ENCODE measurements at places on chromosomes 6 and 20. TPM values are rescaled to one million over a fixed set of nuclear protein-coding genes. Genes with fewer than 3 reads are reported as not detected.

GRCh38 chr6:164926686-164927085 is 382.7 kb downstream of the C6orf118 start:
- no peak overlapping the region for H3K27ac ChIP-seq
- DNase-seq = no peak

DNA sequence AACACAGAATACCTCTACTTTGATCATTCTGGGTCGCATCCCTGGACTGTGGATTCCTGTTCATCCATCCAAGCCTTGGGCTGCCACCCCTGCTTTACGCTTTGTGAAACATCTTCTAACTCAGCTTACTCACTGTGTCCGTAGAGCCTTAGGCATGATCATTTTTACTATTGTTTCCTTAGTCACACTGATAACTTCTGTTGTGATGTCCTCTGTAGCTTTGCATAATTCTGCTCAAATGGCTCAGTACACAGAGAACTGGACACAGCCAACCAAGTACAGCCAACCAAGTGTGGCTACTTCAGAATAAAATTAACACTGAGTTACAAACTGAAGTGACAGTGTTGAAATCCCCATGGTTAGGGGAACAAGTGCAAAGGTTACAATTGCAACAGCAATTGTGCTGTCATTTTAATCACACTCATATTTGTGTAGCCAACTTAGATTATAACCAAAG is 8.6 kb upstream of the FKBP1A start:
- H3K4me3 ChIP-seq = no peak overlapping the region
- DNase-seq = no peak
- no peaks in the 10 kb centered on the region for H3K27me3 ChIP-seq
- H3K27ac ChIP-seq = no peak overlapping the region

GRCh38 chr6:32908897-32909296 is 31.9 kb downstream of the HLA-DMB start:
- DNase-seq = no peak
- H3K27ac ChIP-seq = no peak overlapping the region
- 0 out of 2 replicates have a peak, but pooled peaks cover 3% of the 10 kb centered on the region for H3K27me3 ChIP-seq
- no peaks in the 10 kb centered on the region for H3K4me1 ChIP-seq

DNA sequence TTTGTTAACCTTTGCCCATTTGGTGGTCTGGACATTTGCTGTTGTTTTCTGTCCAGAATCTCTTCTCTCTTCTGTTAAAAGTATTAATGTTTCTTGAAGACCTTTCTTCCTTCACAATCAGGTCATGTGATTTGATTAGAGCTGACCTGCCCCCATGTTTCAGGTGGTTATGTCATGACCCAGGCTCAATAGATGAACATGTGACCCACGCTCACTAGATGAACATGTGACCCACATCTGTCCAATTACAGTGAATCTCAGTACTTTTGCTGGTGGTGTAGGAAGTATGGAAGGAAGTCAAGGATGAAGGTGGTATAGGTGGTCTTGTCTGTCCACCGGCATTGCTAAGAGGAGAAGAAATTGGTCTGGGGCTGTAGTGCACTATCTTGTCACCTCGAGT is 289.1 kb upstream of the JAG1 start:
- H3K27me3 ChIP-seq = no peaks in the 10 kb centered on the region
- H3K4me1 ChIP-seq = no peaks in the 10 kb centered on the region
- H3K27ac ChIP-seq = no peak overlapping the region
- H3K36me3 ChIP-seq = no peaks in the 10 kb centered on the region
- H3K4me3 ChIP-seq = no peak overlapping the region

- no peaks in the 10 kb centered on the region for H3K27me3 ChIP-seq
- no peaks in the 10 kb centered on the region for H3K36me3 ChIP-seq
- H3K4me1 ChIP-seq = no peaks in the 10 kb centered on the region
- DNase-seq = peak; percentile 27
- H3K27ac ChIP-seq = no peak overlapping the region
Measured at GRCh38 chr6:21935561-21936028, 342.0 kb downstream of the SOX4 start.

- no peak overlapping the region for H3K27ac ChIP-seq
- H3K27me3 ChIP-seq = no peaks in the 10 kb centered on the region
- H3K4me1 ChIP-seq = no peaks in the 10 kb centered on the region
- no peak overlapping the region for H3K4me3 ChIP-seq
- DNase-seq = no peak
- H3K36me3 ChIP-seq = no peaks in the 10 kb centered on the region
Measured at GRCh38 chr6:15473174-15473573, 189.7 kb downstream of the DTNBP1 start.

DNA sequence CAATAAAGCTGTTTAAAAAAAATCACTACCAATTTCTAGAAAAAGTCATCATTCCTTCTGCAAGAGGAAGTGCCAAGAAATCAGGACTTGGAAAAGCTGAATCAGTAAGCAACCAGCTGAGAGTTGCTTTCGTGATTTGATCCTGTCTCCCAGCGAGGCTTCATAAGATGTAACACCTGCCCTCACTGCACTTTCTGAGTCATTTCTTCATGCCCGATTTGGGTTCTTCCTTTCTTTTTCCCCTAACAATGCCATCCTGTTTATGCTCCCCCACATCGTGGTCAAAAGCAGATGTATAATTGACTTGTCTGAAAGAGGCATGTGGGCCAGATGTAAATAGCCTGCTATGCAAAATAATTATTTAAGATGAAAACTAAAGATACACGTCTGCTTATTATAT is 52.1 kb downstream of the RIPOR2 start:
- no peak for DNase-seq
- H3K4me1 ChIP-seq = no peaks in the 10 kb centered on the region
- H3K27ac ChIP-seq = no peak overlapping the region
- H3K36me3 ChIP-seq = no peaks in the 10 kb centered on the region
- no peaks in the 10 kb centered on the region for H3K27me3 ChIP-seq

GRCh38 chr6:37959061-37959460 is 139.5 kb downstream of the ZFAND3 start:
- H3K27me3 ChIP-seq = no peaks in the 10 kb centered on the region
- no peak overlapping the region for H3K4me3 ChIP-seq
- DNase-seq = no peak
- no peaks in the 10 kb centered on the region for H3K36me3 ChIP-seq
- H3K4me1 ChIP-seq = no peaks in the 10 kb centered on the region

- H3K27ac ChIP-seq = no peak overlapping the region
- H3K36me3 ChIP-seq = peaks cover 7% of the 10 kb centered on the region
- DNase-seq = no peak
- H3K4me1 ChIP-seq = no peaks in the 10 kb centered on the region
Measured at GRCh38 chr6:138896104-138896756, 91.8 kb downstream of the REPS1 start.

DNA sequence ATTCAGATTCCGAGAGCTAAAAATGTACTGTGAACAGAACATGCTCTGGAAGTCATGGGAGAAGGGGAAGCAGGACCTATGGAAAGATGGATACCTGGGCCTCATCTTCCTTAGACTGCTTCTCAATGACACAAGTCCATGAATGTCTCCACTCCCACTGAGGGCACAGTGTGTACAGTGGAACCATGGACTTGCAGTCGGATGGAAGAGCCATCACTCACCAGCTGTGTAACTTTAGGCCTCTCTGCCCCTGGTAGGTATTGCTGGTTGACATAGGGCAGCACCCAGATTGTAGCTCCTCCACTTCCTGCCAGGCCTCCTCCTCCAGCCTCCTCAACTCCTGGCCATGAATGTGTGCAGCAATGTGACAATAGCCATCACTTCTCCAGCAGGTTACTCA is 52.5 kb downstream of the MAFB start:
- no peak overlapping the region for H3K4me3 ChIP-seq
- DNase-seq = no peak
- no peaks in the 10 kb centered on the region for H3K4me1 ChIP-seq
- peaks cover 16% of the 10 kb centered on the region for H3K27me3 ChIP-seq

- H3K27me3 ChIP-seq = no peaks in the 10 kb centered on the region
- no peak for DNase-seq
- H3K36me3 ChIP-seq = no peaks in the 10 kb centered on the region
- H3K27ac ChIP-seq = no peak overlapping the region
- H3K4me3 ChIP-seq = no peak overlapping the region
Measured at GRCh38 chr6:52534966-52535390, 41.9 kb downstream of the TRAM2 start.

GRCh38 chr6:7073821-7074525 is 33.8 kb upstream of the RREB1 start:
- no peak overlapping the region for H3K27ac ChIP-seq
- H3K27me3 ChIP-seq = no peaks in the 10 kb centered on the region
- no peak overlapping the region for H3K4me3 ChIP-seq
- no peaks in the 10 kb centered on the region for H3K36me3 ChIP-seq

DNA sequence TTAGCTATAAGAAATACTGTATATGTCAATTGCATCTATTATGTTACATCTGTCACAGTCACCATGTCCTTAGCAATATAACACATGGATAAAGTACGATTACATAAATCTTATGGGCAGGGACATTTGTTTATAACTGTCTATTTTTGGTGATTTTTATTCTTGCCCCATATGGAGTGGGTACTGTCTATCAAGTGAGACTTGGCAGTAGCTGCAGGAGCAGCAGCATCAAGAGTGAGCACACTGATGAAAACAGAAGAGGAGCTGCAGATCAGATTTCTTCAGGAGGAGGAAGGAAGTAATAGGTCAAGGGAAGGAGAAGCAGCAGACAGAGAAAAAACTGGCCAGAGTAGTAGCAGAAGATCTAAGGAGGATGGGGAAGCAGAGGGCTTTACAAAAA is 516.7 kb downstream of the C6orf118 start:
- H3K4me3 ChIP-seq = no peak overlapping the region
- no peaks in the 10 kb centered on the region for H3K36me3 ChIP-seq
- DNase-seq = no peak
- H3K4me1 ChIP-seq = no peaks in the 10 kb centered on the region
- no peaks in the 10 kb centered on the region for H3K27me3 ChIP-seq

- H3K4me1 ChIP-seq = no peaks in the 10 kb centered on the region
- no peak overlapping the region for H3K27ac ChIP-seq
- H3K4me3 ChIP-seq = no peak overlapping the region
- no peaks in the 10 kb centered on the region for H3K36me3 ChIP-seq
- no peak for DNase-seq
Measured at GRCh38 chr6:72746276-72746675, 124.4 kb downstream of the KCNQ5 start.

GRCh38 chr6:148747145-148747470 is 278 bp downstream of the UST start:
- peaks cover 15% of the 10 kb centered on the region for H3K4me1 ChIP-seq
- peak overlapping the region; percentile 73 for H3K27ac ChIP-seq
- no peaks in the 10 kb centered on the region for H3K27me3 ChIP-seq
- H3K36me3 ChIP-seq = no peaks in the 10 kb centered on the region

DNA sequence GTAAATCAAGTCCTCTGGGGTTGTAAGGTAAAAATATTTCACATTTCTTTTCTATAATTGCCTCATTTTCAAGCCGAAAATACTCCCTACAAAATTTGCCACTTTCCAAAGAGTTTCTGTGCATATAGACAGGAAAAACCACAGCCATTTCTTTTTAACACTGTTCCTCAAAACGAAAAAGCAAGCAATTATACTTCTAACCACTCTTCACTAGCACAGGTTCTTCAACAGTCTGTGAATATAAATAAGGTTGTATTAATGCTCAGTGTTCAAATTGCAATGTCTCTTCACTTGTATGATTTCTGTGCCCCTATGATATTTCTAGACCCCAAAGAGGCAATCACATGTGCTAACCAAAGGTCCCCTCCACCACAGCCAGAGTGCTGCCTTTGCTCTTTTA is 206.0 kb downstream of the SIM1 start:
- H3K4me3 ChIP-seq = no peak overlapping the region
- H3K4me1 ChIP-seq = peaks cover 14% of the 10 kb centered on the region
- no peak overlapping the region for H3K27ac ChIP-seq
- no peaks in the 10 kb centered on the region for H3K36me3 ChIP-seq
- H3K27me3 ChIP-seq = no peaks in the 10 kb centered on the region

DNA sequence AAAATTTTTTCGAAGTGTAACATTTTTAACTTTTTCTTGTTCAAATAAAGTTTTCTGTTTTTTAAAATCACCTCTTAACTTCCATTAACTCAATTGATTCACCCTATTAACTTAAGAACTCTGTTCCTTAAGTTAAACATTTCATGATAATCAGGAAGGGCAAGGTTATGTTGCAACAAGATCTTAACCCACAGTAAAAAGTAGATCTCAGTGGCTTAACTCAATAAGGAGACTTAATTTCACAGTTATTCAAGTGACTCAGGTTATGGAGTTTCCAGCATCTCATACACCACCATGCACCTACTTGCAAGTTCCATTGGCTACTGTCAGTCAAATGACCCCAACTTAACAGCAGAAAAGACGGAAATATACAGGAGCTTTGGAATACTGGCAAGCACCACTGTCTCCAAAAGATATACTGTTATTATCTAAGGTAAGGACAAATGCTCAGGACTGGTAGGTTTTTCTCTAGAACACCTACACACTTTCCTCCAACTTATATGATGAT is 11.2 kb downstream of the HLA-DQB1 start:
- no peak overlapping the region for H3K4me3 ChIP-seq
- H3K36me3 ChIP-seq = no peaks in the 10 kb centered on the region
- no peaks in the 10 kb centered on the region for H3K27me3 ChIP-seq
- no peaks in the 10 kb centered on the region for H3K4me1 ChIP-seq
- no peak overlapping the region for H3K27ac ChIP-seq

GRCh38 chr20:39658662-39659409 is 696.7 kb downstream of the DHX35 start:
- no peak overlapping the region for H3K27ac ChIP-seq
- no peaks in the 10 kb centered on the region for H3K4me1 ChIP-seq
- H3K27me3 ChIP-seq = no peaks in the 10 kb centered on the region
- DNase-seq = no peak

DNA sequence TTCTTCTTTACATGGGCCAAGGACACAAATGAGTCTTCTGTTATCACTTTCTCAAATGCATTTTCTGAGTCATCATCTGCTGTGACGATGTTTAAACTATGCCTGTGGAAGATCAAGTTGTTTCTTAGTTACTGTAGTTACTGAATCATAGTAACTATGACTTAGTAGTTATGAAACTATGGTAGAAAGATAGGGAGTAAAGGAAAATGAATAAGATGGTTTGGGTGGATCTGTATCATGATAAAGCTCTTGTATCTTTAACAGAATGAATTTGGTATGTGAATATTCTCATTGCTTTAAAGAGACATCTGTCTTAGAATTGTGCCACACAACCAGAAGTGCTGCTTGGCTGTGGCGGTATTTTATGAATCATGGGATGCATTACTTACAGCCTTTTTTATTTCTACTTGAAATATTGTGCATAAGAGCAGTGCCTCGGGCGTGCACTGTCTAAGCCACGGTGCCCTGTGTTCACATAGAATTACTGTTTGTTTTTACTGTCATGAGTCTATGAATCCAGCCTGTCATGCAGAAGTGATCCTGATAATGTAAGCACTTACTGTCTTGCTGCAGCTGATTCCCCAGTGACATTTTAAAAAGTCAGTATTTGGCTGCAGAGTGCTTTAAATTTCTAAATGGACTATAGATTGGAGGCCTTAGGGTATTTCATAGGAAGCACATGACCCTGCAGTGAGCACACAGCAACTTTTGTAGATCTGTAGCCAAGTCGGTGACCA is 215.2 kb downstream of the TMEM242 start:
- H3K4me3 ChIP-seq = no peak overlapping the region
- H3K27ac ChIP-seq = no peak overlapping the region
- no peaks in the 10 kb centered on the region for H3K36me3 ChIP-seq
- H3K4me1 ChIP-seq = peaks cover 19% of the 10 kb centered on the region
- H3K27me3 ChIP-seq = no peaks in the 10 kb centered on the region
- no peak for DNase-seq

- H3K4me3 ChIP-seq = no peak overlapping the region
- H3K27me3 ChIP-seq = no peaks in the 10 kb centered on the region
- no peak overlapping the region for H3K27ac ChIP-seq
- no peaks in the 10 kb centered on the region for H3K4me1 ChIP-seq
- DNase-seq = no peak
Measured at GRCh38 chr6:169851641-169852503, 100.5 kb downstream of the ERMARD start.

Gene ZNF451
- total RNA-seq = 49.1 TPM

Gene PPIL6
- total RNA-seq = 3.3 TPM

Gene PNPLA1
- 0.10 TPM for total RNA-seq

Gene OXT
- not detected for total RNA-seq

Gene SNX14
- 84.8 TPM for total RNA-seq

Gene BRPF3
- total RNA-seq = 20.3 TPM

Gene PRDM13
- total RNA-seq = not detected

Gene C20orf202
- not detected for total RNA-seq

Gene BCAS1
- 0.17 TPM for total RNA-seq

Gene POLR3F
- total RNA-seq = 11.4 TPM

Data from HCT116 (cell line).